ENCODE measurements at places on chromosomes 2 and 18.

DNA sequence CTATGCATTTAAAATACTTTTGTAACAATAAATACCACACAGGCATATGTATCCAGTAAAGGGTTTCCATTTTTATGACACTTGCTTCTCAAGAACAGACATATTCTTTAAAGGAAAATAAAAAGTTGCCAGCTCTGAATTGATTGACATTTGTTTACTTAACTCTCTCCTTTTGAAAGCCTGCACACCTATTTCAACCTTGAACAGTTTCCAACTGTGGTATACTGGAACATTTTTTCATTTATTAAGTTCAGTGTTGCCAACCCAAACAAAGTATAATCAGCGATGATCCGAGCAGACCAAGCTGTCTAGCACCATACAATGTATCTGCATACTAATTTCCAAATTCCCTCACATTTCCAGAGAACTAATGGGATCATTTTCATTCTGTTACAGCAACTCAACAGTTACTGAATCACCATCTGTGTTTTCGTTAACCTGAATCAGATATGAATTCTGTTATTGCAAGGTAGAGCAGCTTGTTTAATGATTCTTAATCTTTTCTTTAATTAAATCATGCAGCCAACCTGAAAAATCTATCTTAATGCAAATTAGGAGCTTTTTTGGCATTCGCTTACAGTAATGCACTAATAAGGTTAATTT lies 725.5 kb upstream of the ZEB2 start:
- no peak for DNase-seq

GRCh38 chr2:204116159-204116792 lies 179.7 kb downstream of the ICOS start:
- no peak for DNase-seq

DNA sequence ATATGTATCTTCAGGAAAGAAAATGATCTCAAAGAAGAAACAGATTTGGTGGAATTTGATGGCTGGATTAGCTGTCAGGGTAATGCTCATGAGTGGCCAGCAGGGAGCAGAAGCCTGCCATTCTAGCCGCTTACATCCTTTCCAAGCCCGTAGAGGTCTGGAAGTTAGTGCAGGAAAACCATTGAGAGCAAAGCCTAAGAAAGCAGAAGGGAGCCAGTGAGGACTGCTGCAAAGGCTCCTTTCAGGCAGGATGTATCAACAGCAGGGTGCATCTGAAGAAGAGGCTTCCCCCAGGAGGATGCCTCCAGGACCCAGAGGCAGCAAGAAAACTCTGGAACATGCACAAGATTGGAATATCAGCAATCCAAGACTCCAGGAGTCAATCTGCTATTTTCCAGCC lies 22.9 kb upstream of the LBH start:
- no peak for DNase-seq

DNA sequence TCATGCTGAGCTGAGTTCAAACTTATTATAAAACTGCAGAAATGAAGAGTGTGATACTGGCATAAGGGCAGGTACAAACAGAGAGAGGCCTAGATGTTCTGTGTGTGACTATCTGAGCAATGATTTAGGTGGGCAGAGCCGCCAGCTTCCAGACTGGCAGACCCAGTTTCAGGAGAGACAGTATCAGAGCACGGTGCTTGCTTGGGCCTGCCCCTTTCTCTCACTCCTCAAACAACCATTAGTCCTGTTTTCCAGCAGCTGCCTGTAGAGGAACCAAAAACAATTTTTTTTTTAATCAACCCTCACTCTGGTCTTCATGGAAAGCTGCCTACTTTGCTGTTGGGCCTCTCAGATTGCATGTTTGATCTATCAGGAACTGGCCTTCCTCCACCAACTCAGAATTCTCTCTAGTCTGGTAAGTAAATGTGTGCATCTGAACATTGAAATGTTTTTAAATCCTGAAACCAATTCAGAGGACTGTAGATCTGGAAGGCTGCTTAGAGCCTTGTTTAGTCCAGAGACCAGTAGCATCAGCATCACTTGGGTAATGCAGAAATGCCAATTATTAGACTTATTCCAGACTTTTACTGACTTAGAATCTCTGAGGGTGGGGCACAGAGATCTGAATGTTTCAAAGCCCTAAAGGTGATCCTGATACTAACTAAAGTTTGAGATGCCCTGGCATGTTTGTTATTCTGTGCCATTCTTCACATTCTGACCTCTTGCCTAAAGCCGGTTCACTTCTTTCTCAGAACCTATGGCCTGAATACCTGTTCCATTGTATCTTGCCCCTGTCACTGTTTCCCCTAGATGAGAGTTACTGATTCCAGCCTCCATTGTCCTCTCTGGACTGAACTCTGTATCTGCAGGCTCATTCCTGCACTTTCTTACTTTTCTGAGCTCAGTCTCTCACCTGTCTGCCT lies 24.8 kb upstream of the CRIM1 start:
- no peak for DNase-seq

GRCh38 chr2:99593692-99594427 lies 104.0 kb upstream of the REV1 start:
- DNase-seq, result no peak

GRCh38 chr2:59093571-59093970 lies 852.4 kb upstream of the FANCL start:
- no peak for DNase-seq

GRCh38 chr2:228023619-228024018 lies 152.2 kb downstream of the DAW1 start:
- no peak for DNase-seq

GRCh38 chr18:59643740-59644139 lies 53.5 kb downstream of the CCBE1 start:
- no peak for DNase-seq

- no peak for DNase-seq
These were observed 77.5 kb upstream of the TCF4 start for GRCh38 chr18:55665506-55665905.

GRCh38 chr2:43542285-43542933 lies 53.4 kb downstream of the THADA start:
- no peak for DNase-seq

DNA sequence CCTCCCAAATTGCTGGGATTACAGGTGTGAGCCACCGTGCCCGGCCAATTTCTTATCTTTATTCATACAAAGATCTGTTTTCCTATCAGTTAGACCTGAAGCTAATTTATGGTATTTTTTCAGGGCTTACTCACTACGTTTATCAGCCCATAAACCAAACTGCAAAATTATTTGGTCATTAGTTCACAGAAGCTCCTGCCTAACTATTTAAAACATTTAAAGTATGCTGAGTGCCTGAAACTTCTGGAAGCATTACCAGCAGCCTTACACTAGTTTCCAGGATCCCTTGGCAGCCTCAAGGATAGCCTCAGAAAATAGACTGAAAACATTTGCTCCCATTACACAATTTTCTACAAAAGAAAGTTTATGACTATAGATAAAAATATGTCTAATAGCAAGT lies 68.8 kb downstream of the GALNT13 start:
- no peak for DNase-seq

DNA sequence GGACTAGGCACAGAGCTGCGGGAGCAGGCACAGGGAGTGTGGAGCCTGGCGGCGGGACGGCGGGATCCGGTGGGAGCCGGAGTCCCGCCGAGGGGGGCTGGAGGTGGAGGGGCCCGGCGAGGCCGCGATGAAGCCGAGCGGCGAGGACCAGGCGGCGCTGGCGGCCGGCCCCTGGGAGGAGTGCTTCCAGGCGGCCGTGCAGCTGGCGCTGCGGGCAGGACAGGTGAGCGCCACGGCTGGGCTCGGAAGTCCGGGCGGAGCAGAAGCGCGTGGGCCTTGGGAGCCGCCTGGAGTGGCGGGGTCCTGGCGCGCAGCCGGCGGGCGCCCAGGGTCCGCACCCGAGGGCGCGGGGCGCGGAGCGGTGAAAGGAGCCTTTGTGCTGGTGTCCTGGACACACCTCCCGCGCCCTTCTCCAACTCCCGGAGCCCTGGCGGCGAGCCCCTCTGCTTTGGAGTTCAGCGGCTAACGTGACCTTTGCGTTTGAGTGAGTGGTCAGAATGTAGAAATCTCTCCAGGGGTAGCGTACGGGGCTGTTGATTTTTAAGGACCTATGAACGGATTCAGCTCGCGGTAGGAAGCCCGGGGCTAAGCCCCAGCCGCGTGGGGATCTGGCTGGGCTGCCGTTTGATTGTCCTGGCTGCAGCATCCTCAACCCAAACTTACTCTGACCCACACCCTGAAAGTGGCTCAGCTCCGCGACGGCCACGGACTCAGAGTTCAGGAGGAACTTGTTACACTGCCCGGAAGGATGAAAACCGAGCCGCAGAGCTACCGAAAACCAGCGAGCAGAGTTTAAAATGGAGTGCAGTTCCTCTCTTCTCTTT lies 448 bp downstream of the IMPA2 start:
- no peak for DNase-seq

GRCh38 chr2:848099-848498 lies 102.5 kb upstream of the SNTG2 start:
- DNase-seq, result no peak

- no peak for DNase-seq
These were observed 68.1 kb upstream of the CSRNP3 start for GRCh38 chr2:165401285-165401852.

DNA sequence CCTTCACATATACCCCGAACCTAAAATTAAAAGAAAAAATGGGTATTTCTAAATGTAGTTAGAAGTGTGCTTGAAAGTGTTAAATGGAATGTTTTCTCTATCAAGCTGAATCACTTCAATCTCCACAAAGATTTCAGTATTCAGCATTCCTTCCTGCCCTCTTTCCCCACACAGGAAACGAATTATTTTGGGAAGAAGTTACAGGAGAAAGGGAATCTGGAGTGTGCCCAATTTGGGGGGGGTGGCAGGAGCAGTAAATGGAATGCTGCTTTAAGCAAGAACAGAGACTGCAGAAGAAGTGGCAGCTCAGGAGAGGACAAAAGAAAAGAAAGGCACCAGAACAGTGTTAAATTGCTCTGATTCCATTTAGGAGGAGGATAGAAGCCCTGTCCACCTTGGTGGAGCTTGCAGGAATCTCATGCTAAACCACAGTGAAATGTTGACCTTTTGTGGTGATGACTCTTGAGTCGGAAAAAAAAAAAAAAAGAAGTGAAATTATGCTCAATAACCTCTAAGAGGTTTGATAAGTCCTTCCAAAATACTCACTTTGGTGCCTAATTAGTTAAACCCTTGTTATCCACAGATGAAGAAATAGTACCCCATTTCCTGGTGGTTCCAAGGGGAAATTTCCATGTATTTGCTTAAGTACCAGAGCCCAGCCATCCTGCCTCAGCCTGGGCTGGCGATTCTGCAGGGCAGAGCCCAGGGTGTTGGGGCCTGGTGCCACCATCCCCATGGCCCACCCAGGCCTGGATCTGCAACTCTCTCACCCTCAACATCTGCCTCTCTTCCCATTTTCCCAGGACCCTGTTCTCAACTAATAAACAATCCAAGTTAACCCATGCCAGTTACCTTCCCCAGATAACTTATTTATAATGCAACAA lies 56.5 kb downstream of the MYO5B start:
- DNase-seq, result no peak

DNA sequence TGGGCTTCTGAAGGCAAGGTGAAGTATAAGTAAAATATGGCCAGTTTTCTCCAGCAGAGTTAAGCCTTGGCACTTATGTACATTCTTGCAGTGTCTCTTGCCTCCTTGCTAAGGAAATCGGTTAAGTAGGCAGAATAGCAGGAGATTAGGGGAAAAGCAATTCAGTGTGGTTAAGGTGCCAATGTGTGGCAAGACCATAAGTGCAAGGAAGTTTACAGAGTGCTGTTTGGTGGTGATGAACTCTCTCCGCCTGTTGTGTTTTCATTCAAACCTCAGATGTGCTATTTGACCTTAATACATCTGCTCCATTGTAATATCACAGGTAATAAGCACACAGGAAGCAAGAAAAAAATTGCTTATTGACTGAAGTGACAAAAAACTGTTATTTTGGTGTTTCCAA lies 156.1 kb downstream of the MGAT5 start:
- DNase-seq, result no peak

DNA sequence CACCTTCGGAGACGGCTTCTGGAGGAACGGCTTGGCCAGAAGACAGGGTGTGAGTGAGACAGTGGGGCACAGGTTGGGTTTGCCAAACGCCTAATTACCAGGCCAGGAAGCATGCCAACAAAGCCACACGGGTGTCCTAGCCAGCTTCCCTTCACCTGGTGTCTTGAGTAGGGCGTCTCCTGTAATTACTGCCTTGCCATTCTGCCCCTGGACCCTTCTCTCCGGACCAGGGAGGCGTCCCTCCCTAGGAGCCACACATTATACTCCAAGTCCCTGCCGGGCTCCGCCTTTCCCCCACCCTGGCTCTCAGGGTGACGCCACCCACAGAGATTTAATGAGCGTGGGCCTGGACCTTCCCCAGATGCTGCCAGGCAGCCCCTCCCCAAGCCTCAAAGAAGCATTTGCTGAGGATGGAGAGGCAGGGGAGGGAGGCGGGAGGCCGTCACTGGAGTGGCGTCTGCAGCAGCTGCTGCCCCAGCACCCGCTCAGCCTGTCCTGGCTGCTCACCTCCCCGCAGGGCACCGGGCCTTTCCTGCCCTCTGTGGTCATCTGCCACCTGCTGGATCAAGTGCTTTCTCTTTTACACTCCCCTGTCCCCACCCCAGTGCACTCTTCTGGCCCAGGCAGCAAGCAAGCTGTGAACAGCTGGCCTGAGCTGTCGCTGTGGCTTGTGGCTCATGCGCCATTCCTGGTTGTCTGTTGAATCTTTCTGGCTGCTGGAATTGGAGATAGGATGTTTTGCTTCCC lies 20.7 kb downstream of the FOSL2 start:
- DNase-seq, result no peak

DNA sequence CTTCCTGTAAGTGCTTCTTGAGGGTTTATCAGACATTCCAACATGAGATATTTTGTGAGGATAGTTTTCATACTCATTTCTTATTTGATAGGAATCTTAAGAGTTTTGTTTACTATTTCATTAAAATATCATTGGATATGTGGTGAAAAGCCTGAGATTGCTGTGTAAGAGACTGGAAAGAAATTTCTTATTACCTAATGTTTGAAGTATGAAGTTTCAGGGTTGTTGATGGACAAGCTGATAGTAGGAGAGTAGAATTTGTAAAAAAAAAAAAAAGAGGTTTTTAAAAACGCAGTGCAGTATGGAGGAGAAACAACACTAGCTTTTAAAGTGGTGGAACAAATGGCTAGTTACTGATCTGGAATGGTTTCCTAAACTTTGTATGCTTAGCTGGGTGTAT lies 7.7 kb downstream of the EPB41L5 start:
- DNase-seq, result no peak

DNA sequence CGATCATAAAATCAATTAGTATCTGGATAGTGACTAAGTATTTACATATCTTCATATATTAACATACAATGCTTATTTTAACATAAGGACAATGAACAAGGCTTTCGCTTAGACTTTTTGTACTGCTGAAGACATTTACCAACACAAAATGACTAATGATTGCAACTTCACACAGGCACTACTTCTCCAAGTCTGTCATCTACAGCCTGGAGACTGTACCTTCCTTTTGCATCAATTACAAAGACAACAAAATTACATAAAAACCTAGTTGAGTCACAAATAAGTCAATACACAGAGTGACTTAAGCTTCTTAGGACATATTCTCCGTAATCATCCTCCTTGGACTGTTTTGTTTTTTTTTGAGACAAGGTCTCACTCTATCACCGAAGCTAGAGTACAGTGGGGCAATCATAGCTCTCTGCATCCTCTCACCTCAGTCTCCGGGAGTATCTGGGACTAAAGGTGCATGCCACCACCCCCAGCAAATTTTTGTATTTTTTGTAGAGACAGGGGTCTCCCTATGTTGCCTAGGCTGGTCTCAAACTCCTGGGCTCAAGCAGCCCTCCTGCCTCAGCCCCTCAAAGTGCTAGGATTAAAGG lies 15.9 kb downstream of the PUM2 start:
- no peak for DNase-seq

- DNase-seq, result no peak
These were observed 26.8 kb upstream of the E2F6 start for GRCh38 chr2:11492720-11493119.

GRCh38 chr2:120949957-120950590 lies 214.4 kb downstream of the GLI2 start:
- no peak for DNase-seq
